Activated CD4-positive, alpha-beta T cell treated with anti-CD3 and anti-CD28 coated beads, Interleukin-2, amount 50 U/mL, for 24 hours (primary cell): ENCODE measurements at places on chromosomes 3 and 15.

DNA sequence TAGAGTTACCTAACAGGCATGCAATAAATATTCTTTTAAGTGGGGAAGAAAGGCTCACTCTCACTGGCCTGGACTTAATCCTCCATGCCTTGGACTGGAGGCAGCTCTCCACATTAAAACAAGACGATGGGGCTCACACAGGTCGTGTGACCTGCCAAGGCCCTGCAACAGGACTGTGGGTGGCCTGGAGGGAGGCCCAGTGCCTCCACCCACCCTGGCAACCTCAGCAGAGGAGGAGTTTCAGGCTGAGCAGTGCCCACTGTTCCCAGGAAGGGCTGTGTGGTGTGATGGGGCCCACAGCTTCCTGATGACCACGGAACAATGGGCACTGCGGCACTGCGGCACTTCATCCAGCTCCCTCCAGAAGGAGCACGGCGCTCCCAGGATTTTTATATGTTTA, 5.5 kb downstream of the UROC1 start:
- DNase-seq = no peak

DNA sequence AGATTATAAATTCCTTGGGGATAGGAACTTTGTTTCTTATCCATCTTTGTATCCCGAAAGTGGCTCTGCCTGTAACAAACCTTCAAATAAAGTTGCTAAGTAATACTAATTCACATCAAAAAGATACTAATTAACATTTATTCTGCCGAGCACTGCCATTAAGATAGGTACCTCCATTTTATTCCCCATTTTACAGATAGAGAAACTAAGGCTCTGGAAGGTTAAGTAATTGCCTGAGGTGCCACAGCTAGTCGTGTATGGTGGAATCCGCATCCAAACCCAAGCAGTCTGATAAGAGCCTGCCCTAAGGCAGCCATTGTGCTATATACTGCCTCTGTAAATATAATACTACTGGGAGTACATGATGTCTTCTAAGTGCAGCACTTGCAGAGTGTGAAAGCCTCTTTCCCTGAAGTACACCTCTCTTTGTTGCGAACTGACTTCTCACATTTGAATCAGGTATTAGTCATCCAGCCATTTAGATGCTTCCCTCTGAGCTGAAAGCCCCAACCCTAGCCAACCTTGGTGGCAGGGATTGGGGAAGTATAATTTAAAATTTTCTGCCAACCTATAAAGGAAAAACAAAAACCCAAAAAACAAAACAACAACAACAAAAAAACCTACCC, 78.5 kb upstream of the CHD2 start:
- DNase-seq = no peak

GRCh38 chr3:133463347-133463860, 63.5 kb downstream of the BFSP2 start:
- DNase-seq = no peak

DNA sequence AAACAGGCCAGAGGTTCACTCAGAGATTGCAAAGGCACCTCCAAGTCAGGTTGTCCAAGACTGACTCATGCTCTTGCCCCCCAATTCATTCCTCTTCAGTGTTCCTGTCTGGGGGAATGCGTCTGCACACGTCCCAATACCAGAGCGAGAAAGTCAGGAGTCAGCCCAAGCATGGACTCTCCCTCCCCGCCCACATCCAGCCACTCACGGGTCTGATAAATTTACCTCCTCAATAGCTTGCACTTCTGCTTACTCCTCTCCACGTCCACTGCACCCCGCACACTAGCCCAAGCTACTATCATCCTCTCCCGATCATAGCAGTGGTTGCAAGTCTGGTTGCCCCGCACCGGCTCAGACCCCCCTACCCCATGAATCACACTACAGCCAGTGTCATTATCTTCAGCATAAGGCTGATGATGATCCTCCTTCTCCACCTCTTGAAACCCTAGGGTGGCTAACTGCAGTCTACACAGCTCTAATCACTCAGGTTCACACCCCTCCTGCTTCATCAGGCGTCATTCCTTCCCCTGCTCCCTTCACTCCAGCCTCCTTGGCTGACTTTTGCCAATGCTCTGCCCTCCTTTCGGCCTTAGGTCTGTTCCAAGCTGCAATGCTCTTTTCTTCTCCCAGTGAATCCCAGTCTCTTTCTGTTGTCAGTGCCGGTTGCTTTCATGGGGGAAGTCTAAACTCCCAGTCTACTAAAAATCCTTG, 27.6 kb upstream of the MYO1E start:
- DNase-seq = no peak

DNA sequence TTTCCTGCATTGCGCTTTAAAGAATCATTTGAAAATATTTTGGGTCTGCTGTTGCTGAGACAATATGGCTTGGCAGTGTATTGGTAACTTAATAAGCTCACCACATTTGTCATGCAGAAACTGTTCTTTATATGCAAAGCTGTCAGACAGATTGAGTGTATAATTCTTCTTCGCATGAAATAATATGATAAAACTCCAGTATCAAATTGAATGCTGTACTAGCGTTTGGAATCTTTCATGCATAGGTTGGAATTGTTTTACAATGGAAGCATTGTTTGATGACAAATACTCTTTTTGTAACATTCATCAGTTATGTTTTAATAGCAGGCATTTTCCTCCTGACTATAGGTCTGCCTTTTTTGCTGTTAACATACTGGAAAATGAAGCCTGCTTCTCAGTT, 53.8 kb downstream of the RBMS3 start:
- DNase-seq = no peak

DNA sequence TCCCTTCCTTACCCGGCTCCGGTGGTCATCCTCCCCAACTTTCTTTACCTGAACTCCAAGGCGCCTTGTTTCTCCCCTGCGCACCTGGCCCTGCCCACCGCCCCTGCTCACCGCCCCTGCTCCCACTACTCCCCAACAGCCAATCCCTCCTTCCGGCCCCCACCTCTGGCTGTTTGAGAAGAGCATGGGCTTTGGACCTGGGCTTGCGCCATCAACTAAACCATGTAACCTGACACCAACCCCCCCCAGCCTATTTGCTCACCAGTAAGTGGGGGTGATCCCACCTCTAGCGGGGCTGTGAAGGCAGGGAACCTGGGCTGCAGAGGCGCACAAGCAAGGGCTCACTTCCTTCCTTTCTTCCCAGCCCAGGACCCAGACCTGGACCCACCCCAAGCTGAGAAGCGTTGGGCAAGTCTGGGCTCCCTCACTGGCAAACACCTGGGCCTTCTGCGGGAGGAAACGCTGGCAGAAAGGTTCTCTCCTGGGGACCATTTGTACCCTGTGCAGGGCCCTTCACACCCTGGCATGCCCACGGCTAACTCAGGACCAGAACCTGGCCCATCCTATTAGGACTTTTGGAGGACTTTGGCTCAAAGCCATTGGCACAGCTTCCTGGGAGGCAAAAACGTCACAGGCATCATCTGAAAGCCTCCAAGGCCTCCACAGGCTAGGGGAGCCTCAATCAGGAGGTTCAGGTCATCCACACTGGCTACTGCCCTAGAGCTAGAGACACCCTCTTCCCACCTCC, at the start of gene PLXNB1:
Gene PLXNB1, minus strand, starts transcription at position 127 of the 748 bp plus-strand sequence. CDS start 5,475 bp downstream, outside the sequence.
- no peak for DNase-seq

GRCh38 chr3:189144645-189145044, 27.1 kb upstream of the TPRG1 start:
- no peak for DNase-seq

- no peak for DNase-seq
Observed at GRCh38 chr15:100958326-100959065, 39.3 kb downstream of the LRRK1 start.

DNA sequence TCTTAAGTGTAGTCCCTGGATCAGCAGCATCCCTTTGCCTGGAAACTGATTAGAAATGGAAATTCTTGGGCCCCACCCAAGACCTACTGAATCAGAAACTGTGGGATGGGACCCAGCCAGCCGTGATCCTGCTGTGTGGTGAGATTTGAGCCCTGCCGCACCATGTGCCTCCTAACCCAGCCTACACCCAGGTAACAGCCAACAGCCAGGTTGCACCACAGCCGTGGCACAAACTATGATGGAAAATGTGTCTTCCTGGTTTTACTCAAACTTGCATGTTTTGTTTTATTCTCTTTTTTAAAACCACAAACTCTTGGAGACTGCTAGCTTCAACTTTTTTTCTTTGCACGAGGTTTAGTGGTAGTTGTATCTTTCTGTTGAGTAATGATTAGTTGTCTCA, 2.6 kb downstream of the LIMD1 start:
- DNase-seq = peak; percentile 18

- no peak for DNase-seq
Observed at GRCh38 chr3:41682996-41683395, 278.9 kb downstream of the ULK4 start.

- DNase-seq = no peak
Observed at GRCh38 chr3:69865925-69866679, 126.8 kb downstream of the MITF start.

- no peak for DNase-seq
Observed at GRCh38 chr3:195210266-195210973, 60.5 kb downstream of the XXYLT1 start.

DNA sequence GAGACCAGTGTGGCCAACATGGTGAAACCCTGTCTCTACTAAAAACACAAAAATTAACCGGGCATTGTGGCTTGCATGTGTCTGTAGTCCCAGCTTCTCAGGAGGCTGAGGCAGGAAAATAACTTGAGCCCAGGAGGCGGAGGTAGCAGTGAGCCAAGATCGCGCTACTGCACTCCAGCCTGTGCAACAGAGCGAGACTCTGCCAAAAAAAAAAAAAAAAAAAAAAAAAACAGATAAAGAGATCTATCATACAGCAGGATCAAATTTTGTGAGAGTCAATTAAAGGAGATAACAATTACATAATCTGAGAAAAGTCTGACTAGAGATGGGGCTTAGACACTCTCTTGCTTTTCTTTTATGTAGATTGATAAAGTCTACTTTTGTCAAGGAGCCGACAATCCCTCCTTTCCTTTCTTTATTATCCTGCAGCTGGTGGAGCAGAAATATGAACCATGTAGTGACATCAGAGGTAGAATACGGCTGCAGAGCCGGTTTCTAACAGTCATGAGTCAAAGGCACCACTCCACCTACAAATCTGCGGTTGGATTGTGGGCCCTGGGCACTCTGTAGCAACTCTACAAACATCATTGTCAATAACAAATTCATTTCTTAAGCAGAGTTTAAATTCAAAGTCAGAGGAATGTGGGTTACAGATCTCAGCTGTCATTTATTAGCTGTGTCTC, 9.0 kb downstream of the C2CD4A start:
- DNase-seq = no peak

- DNase-seq = no peak
Observed at GRCh38 chr3:9291821-9292410, 42.5 kb upstream of the SRGAP3 start.

DNA sequence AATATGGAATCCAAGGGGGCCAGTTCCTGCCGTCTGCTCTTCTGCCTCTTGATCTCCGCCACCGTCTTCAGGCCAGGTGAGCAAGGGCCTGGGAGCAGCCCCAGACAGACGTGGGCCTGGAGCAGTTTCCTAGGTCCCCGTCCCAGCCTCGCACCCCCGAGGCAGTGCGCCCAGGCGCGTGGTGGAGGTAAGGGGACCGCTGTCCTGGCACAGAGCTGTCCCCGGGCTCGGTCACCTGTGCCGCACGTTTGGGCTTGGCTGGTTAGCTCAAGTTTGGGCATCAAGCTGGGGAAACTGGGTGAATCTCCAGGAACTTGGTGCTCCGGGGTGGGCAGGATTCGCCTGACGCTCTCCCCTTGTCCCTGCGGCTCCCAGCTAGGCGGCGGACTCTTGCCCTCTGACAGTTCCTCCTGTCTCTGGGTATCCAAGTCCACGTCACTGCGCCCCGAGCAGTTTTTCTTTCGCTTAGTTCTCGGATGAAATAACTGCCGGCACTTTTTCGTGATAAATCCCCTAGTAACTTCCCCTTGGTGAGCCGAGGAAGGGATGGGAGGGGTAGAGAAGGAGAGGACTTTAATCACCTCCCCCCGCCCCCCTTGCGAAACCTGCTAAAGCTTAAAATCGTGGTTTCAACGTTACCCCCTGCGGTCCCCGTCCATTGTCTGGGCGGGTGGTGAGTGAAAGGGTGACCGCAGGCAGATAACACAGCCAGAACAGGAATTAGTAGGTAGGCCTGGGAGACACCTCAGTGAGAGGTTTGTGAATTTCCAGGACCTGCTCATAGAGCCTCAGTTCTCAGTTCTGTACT, 901 bp downstream of the ALCAM start:
- peak; percentile 52 for DNase-seq

DNA sequence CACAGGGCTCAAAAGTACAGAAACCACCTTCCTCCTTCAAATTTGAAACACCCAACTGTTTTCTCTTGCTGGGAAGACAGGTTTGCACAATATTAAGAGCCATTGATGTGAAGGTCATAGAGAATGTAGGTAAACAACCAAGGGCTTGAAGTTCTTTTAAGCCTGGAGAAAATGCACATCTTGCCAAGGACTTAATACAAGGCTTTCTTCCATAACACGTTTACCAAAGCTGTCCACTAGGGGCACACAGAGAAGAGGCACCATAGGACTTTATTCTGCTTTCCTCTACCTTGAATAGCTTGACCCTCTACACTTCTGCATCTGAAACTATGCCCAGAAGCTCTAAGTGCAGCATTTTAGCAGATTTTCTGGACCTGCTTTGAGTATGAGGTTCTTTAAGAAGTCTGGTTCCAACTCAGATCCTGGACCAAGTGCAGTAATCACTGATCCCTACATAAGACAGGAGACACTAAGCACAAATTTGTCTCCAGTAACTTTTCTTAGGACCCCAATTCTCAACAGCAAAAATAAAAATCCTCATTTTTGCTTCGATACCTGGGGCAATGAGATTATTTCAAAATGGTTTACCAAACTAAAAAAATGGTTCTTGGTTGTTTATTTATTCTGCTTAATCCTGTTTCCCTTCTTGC, 138.0 kb downstream of the FBN1 start:
- no peak for DNase-seq

GRCh38 chr3:134381831-134382442, 7.7 kb upstream of the AMOTL2 start:
- no peak for DNase-seq

DNA sequence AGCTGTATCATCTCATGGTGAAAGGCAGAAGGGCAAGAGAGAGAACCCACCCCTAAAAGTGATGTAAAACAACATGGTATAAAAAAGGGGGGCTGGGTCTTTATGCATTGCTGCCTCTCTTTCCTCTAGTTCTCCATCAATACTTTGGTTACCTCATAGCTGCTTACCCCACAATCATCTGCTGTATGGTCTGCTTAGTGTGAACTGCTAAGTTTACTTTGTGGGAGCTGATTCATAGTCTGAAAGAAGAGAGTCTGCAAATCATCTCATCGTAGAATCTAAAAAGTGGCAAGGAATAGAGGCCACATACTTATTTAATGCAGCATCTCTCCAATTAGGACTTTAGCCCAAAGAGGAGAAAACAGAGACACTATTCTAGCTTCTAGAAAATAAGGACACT, 546.8 kb downstream of the GBE1 start:
- no peak for DNase-seq

DNA sequence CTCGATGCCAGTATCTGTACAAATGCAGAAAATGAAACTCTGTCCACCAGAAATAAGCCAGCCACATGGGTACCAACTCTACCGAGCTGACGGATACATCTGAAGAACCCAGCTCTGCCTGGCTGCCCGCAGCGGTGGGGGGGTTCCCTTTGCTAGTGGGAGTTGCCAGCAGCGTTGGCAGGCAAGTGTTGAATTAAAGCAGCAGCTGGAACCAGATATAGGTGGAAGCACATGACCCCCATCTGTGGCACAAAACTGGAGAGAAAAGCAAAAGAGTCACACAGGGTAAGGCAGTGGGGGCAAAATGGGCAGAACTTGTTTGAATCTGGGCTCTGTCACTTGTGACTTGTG, 17.9 kb downstream of the CRYGS start:
- no peak for DNase-seq
